Activated CD8-positive, alpha-beta memory T cell treated with anti-CD3 and anti-CD28 coated beads for 4 hours (primary cell): ENCODE measurements at places on chromosomes 2 and 18.

- no peak for DNase-seq
These were observed 133.3 kb downstream of the GFPT1 start for GRCh38 chr2:69253611-69254301.

- DNase-seq, result no peak
These were observed 33.0 kb downstream of the ASAP2 start for GRCh38 chr2:9239616-9240015.

GRCh38 chr2:33214857-33215256 is 261.6 kb upstream of the RASGRP3 start:
- no peak for DNase-seq

GRCh38 chr2:215615803-215616174 is 179.9 kb upstream of the FN1 start:
- DNase-seq, result no peak

DNA sequence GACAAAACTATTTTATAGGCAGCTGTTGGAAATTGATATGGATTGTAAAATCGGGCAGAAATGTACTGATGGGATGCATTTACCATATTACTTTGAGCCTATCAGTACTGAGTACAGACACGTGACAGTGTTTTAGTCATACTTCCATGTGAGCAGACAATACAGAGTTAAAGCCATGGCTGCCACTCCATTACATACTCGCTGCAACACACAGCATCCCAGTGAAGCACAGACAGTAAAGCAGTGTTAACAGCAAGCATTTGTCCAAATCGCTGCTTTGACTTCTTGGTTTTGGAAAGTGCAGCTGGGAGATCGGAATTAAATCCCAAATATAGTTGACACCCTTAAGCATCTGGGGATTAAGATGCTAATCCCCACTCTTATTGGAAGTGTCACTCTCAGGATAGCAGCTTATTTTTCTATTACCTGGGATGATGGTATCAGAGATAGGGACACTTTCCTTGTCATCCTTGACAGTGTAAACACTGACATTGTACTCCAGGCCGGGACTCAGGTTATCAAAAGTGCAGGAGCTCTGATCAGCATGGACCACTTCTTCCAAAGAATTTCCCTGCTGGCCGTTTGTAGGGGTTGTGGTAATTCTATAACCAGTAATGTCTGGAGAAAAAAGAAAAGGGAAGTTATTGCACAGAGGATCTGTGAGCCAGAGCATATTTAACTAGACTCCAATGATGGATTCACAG is 41.6 kb downstream of the FN1 start:
- DNase-seq, result no peak

- DNase-seq, result no peak
These were observed 56.9 kb downstream of the MCFD2 start for GRCh38 chr2:46858702-46859090.

DNA sequence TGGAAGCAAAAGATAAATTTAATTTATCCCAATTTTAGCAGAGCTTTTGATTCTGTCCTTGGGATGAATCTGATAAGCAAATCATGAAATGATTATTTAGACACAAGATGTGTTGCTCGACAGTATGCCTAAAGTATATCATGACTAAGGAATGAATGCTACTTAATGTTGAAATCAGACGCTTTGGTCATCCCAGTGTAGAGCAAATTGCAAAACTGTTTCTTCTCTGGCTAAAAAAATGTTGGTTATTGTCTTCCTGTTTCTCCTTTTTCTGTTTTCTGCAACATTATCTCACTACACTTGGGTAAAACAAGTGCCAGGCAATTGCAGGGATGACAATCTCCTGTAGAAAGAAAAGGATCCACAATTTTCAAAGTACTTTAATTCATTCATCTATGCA is 66.4 kb downstream of the BABAM2 start:
- DNase-seq, result no peak

DNA sequence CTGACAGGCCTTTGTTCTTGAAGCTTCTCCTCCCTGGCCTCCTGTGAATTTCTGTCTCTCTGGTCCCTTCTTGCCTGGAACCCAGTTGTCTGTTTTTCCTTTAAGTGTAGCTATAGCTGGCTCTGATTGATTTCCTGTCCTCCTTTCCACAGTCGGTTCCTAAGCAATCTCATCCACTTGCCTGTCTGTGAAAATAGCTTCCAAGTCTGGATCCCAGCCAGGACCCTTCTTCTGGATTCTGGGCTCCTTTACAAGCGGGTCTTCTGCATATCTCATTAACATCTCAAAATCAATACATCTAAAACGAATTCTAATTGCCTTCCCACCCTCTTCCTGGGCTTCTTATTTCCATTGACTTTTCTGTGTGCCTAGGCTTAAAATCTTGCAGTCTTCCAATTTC is 124.9 kb downstream of the DAW1 start:
- no peak for DNase-seq

GRCh38 chr18:8299054-8299980 is 309.9 kb upstream of the RAB12 start:
- no peak for DNase-seq

- no peak for DNase-seq
These were observed 141.5 kb downstream of the OSR1 start for GRCh38 chr2:19216676-19217602.

DNA sequence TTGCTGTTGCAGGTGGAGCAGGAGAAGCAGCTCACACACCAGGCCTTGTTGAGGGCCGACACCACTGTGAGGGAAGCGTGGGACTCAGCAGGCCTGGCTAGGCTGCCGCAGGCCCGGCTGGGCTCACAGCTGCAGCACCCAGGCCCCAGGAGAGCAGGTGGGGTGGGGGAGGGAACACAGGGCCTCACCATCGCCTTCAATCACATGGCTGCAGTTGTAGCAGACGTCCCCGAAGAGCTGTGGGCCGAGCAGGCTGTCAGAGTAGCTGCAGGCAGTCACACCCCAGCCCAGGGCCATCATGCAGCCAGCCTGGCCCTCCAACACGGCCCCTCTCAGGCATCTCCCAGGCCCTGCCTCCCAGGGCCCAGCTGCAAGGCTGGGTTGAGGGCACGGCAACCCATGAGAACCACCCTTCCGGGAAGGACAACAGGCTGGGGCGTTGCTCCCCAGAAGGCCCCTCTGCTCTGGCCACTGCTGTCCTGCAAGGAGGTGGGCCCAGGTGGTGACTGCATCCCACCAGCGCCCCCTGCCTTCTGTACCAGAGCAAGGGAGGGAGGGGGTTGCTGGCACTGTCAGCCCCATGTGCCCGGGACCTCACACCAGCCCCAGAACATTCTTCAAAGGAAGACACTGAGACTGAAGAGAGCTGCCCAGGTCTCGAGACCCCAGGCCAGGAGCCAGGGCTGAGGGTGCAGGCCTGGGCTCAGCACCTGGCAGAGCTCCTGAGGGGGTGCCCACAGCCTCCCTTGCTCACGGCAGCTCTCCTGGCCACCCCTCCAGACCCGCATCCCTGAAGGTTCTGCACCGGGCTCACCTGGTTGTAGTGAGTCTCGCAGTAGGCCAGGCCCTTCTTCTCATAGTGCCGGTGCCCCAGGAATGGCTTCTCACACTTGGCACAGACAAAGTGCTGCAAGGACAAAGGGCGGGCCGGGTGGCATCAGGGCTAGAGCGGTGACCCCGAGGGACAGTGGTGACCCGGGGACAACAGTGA is 5.6 kb upstream of the GPR17 start:
- DNase-seq, result no peak

- DNase-seq, result no peak
These were observed 993.1 kb downstream of the TSN start for GRCh38 chr2:122748552-122749011.

GRCh38 chr18:8602040-8602439 is 7.2 kb upstream of the RAB12 start:
- DNase-seq, result no peak

DNA sequence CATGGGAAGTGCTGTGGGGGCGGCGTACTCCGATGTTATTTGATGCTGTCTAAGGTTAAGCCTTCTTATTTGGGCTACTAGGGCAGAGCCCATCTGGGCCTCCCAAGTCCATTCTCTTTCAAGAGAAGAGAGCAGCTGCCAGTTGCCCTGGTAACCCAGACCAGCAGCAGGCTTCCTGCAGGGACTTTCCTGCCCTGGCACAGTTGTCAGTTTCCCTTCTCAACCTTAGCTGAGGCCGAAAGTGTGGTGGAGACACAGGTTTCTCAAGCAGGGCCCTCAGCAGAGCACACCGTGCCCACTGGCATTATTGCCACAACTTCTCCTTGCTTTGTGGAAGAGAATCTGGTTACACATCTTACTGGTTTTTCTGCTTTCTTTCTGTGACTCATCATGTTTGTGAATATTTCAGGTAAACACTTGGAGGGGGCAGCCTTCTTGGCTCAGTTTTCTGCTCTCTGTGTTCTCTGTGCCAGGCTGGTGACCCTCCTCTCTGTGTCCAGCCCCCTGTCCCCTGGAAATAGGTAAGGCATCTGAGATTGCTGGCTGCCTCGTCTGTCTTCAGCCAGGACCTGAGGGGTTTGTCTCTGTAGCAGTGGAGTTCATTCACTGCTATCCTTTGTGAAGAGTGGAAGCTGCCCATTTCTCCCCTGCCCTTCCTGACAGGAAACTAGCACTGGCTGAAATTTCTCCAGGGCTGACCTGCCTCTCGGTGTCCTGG is 111.0 kb downstream of the B3GNT2 start:
- DNase-seq, result no peak

- no peak for DNase-seq
These were observed 457.7 kb downstream of the CBLN2 start for GRCh38 chr18:72086421-72086820.

- DNase-seq, result no peak
These were observed 76.8 kb downstream of the POU3F3 start for GRCh38 chr2:104930732-104931131.

DNA sequence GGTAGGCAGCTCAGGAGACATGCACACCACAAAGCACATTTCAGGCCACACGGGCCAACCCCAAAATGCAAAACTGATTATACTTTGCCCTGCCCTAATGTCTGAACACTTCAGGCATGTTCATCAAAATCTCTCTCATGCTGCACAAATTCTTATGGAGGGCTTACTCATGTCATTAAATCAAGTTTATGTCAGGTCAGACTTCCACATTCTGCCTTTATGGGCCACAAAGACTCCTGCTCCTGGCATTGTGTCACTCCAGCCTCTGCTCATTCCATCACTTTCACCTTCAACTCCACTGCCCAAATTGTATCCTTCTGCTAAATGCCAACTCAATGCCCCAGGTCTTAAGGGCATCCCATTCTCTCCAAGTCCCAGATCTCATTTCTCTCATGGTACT is 9.2 kb downstream of the UXS1 start:
- DNase-seq, result no peak

- DNase-seq, result no peak
These were observed 114.2 kb upstream of the ID2 start for GRCh38 chr2:8567469-8568260.

GRCh38 chr2:85865539-85866164 is 23.1 kb downstream of the ST3GAL5 start:
- DNase-seq, result no peak

- DNase-seq, result no peak
These were observed 262.0 kb downstream of the AFF3 start for GRCh38 chr2:99880148-99880963.

DNA sequence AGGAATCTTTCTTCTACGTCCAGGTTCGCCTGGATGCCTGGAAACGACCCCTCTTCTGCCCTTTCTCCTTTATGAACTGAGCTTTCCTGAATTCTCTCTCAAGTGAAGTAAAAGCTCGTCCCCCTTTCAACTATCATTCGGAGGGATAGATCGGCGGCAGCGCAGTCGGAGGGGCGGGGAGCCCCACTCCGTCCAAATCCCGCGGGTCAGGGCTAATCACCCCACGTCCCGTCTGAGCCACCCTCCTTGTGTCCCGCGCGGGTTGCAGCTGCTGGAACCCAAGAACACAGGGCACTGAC is 367 bp downstream of the FBXO48 start:
- no peak for DNase-seq

DNA sequence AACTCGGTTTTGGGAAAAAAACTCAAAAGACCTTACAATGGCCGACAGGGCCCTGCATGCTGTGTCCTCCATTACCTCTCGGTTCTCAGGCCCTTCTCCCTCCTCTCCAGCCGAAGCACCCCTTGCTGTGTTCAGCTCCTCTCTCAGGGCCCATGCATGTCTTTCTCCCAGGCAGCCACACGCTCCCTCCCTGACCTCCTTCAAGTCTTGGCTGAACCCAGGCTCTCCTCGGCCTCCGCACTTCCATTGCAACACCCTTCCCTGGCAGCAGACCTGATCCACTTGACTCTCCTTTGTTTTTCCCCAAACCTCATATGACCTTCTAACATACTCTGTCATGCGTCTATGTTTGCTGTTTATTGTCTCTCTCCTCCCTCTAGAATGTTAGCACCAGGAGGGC is 114.0 kb downstream of the CYP26B1 start:
- DNase-seq, result no peak

DNA sequence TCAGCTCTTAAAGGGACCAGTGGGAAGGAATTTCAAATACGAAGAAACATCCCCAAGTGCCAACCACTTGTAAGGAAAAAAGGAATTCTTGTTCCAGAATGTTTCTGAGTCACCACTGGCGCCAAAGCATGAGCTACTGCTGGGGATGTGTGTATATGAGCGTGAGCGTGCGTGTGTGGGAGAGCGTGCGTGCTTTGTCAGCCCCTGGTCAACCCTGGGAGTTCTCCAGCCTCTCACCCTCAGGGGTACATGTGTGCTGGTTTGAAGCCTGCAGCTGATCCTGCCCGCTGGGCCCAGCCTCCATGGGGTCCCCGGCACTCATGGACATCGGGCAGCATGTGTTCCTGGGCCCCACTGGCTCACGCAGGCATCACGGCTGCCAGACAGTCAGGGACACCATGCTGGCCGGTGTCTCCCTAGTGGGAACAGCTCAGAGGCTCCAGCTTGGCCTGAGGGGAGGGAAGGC is 17.1 kb downstream of the HS6ST1 start:
- no peak for DNase-seq

DNA sequence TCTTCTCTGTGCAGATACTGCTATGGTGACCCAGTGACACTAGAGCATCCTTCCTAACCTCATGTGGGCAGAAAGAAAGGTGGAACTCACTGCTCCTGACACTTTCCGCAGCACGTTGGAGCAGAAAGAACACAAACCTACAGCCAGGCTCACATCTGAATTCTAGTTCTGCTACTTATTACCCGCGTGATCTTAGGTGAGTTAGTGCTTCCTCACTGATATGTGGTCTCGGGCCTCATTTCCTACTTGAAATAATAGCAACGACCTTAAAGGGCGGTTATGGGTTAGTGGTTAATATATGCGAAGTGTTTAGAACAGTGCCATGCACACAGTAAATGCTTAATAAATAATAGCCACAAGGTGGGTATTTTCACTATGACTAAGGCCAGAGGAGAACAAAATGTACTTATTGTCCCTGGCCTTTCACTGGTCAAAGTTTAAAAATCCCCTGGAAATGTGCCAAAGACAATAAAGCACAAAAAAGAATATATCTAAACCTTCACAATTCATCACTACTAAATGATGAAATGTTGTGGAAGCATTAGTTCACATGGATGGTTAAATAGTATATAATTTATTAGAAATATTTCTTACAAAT is 66.6 kb downstream of the MYOM1 start:
- DNase-seq, result no peak

- no peak for DNase-seq
These were observed 269.3 kb upstream of the MYT1L start for GRCh38 chr2:2600366-2600765.

- DNase-seq, result no peak
These were observed 45.6 kb upstream of the TMEM178A start for GRCh38 chr2:39620067-39620466.

GRCh38 chr18:76338088-76338487 is 157.0 kb downstream of the ZNF516 start:
- DNase-seq, result no peak

GRCh38 chr2:158497486-158497885 is 40.7 kb downstream of the PKP4 start:
- DNase-seq, result no peak

GRCh38 chr2:134252092-134252750 is 1.7 kb upstream of the MGAT5 start:
- DNase-seq, result no peak
